ENCODE measurements at places on chromosomes 12 and 14. TPM values are rescaled to one million over a fixed set of nuclear protein-coding genes. Genes with fewer than 3 reads are reported as not detected.

DNA sequence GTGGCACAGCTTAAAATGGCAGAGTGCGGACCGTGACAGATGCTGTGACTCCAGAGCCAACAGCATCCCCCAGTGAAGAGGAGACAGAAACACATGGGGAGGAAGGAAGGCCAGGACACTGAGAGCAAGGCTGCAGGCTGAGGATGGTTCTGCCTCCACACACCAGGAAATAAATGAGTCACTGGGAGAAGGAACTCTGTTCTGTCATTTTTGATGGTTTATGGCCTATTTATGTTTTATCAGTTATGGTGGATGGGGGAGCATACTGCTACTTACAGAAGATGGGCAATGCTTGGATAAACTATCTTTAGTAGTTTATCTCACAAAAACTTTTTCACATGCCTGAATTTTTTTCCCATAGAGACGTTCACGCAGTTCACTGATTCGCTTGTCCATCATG lies 33.8 kb downstream of the ZFYVE21 start:
- no peaks in the 10 kb centered on the region for H3K36me3 ChIP-seq
- H3K27me3 ChIP-seq, result peaks cover 3% of the 10 kb centered on the region
- H3K4me3 ChIP-seq, result no peak overlapping the region
- H3K4me1 ChIP-seq, result peaks cover 7% of the 10 kb centered on the region
- H3K27ac ChIP-seq, result peak overlapping the region; percentile 67

DNA sequence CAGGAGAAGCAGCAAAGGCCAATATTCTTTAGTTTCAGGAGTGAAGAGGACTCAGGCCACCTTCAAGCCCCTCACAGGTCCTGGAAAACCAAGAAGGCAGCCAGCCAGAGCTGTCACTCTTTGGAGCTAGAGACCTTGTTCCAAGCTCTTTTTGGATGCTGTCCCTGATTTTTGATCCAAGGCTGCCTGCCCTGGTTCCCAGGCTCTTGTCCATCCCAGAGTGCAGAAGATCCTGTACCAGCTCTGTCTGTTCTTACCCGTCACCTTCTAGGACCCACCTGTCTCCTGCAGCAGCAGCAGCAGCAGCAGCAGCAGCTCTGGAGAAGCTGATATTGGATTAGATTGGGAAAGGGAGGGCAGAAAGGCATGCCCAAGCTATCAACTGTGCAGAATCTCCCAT lies 157.1 kb upstream of the NEDD1 start:
- H3K4me1 ChIP-seq, result no peaks in the 10 kb centered on the region
- no peak overlapping the region for H3K4me3 ChIP-seq
- H3K27ac ChIP-seq, result no peak overlapping the region
- H3K36me3 ChIP-seq, result no peaks in the 10 kb centered on the region
- no peak for DNase-seq

Gene CAPS2
- total RNA-seq, result 6.8 TPM

DNA sequence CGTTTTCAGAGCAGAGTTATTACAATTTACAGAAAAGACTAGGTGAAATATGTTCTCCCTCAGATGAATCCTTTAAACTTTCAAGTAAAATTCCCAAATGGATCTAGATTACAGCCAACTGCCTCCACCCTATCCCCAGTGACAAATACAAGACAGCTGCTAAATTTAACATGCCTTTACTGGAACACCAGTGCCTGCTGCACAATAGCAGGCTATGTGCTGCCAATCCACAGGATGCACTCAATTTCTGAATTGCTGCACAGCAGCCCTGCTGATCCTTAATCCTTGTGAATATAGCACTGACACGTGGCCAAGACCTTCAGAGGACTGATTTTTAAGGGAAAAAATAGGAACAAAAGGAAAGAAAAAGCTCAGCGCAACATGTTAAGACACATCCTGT lies 128.9 kb downstream of the CCER1 start:
- H3K27ac ChIP-seq, result no peak overlapping the region
- no peak overlapping the region for H3K4me3 ChIP-seq
- H3K36me3 ChIP-seq, result no peaks in the 10 kb centered on the region

Gene ADSS1
- total RNA-seq, result 45.1 TPM

Gene CLIP1
- total RNA-seq, result 65.7 TPM

DNA sequence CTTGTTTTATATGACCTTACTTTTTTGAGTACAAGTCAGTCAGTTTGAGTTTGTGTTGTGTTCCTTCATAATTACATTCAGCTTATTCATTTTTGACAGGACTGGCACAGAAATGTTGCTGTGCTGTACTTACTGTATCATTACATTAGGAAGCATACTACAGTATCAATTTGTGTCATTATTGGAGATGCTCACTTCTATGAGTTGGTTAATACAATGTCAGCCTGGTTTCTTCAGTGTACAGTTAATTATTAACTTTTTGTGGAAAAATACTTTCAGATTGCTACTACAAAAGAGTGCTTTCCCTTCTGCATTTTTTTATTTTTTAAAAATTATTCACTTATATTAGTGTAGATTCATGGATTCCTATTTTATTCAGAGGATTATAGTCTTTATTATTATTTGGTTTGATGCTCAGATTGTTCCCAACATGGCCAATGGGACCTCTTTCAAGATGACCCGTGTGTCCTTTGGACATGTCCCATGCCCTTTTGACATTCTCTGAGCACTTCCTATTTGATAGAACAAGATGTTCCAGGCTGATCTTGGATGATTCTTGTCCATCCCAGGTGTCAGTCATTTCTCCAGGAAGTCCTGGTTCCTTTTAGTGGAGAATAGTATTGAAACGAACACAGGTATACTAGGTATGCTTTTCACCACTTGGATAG lies 66.6 kb downstream of the MON2 start:
- no peak for DNase-seq
- H3K36me3 ChIP-seq, result no peaks in the 10 kb centered on the region
- H3K4me3 ChIP-seq, result no peak overlapping the region
- H3K27ac ChIP-seq, result no peak overlapping the region
- H3K27me3 ChIP-seq, result no peaks in the 10 kb centered on the region
- H3K4me1 ChIP-seq, result no peaks in the 10 kb centered on the region

DNA sequence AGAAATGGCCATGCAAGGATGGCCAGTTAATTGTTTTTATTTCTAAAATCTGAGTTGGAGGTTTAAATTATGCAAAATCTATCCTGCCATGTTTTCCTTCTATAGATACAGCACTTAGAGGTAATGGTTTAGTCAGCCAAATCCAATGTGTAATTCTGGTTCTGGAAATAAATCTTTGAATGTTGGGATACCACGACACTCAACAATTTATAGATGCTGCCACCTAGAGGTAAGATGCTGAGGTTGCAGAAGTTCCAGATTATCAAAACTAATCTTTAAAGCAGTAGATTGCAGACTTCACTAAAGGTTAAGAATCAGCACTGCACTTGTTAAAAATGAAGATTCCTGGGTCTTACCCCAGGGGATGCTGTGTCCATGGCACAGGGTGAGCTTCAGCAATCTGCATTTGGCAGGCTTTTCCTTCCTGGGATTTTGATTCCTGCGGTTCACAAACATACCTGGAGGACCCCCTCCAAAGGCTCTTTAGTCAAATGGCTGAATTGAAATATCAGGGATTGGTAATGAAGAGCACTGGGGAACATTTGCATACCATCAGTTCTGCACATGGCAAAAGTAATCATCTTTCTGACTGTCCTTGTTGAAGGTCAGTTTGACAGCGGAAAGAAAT lies 53.4 kb upstream of the ANO4 start:
- no peak overlapping the region for H3K4me3 ChIP-seq
- no peaks in the 10 kb centered on the region for H3K4me1 ChIP-seq
- H3K27me3 ChIP-seq, result peaks cover 4% of the 10 kb centered on the region
- no peak for DNase-seq
- no peak overlapping the region for H3K27ac ChIP-seq

DNA sequence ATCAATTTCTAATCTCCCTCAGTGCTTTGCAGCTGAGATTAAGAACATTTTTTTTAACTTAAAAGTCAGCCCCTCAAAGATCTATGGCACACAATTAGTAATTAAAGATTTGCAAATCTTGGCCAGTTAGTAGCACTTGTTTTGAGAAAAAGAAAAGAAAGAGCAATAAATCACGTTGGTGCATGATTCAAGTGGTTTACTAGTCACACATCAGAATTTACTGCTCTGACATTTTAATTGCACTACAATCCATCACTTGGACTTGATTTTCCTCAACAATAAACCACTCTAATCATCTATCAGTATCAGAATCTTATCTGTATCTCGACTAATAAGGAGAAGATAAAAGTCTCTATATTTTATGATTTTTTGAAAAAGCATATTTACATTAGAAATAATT lies 154.3 kb downstream of the HELB start:
- no peak for DNase-seq
- no peaks in the 10 kb centered on the region for H3K36me3 ChIP-seq
- no peak overlapping the region for H3K27ac ChIP-seq
- peaks cover 2% of the 10 kb centered on the region for H3K27me3 ChIP-seq

GRCh38 chr14:20632448-20632830 lies 9.1 kb downstream of the OR6S1 start:
- H3K36me3 ChIP-seq, result no peaks in the 10 kb centered on the region
- H3K27me3 ChIP-seq, result peaks cover 33% of the 10 kb centered on the region
- peak; percentile 24 for DNase-seq
- H3K27ac ChIP-seq, result peak overlapping the region; percentile 86
- H3K4me3 ChIP-seq, result peak overlapping the region; percentile 91

DNA sequence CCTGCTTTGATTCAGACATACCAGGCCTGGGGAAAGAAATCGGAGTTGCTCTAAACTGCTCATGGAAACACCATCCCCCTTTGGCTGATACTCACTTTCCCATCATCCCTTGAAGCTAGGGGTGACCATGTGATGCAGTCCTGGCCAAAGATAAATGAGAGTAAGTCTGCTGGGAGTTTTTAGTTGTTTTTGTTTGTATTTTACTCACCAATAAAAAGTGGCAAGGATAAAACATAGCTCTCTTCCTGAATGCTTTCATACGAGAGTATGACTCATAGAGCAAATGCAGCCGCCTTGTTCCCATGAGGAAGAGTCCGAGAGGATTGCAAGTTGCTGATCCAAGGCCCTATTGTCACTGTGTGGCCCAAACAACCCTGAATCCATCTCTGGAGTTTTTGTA lies 126.4 kb upstream of the TMEM132C start:
- DNase-seq, result no peak
- H3K4me1 ChIP-seq, result no peaks in the 10 kb centered on the region
- H3K27ac ChIP-seq, result no peak overlapping the region
- no peaks in the 10 kb centered on the region for H3K36me3 ChIP-seq
- H3K27me3 ChIP-seq, result no peaks in the 10 kb centered on the region
- H3K4me3 ChIP-seq, result no peak overlapping the region

Gene C14orf180
- not detected for total RNA-seq

GRCh38 chr12:52832985-52833905 lies 866 bp downstream of the KRT79 start:
- no peaks in the 10 kb centered on the region for H3K36me3 ChIP-seq
- H3K4me3 ChIP-seq, result no peak overlapping the region
- DNase-seq, result peak; percentile 2
- no peak overlapping the region for H3K27ac ChIP-seq
- H3K4me1 ChIP-seq, result no peaks in the 10 kb centered on the region
- H3K27me3 ChIP-seq, result peaks cover 5% of the 10 kb centered on the region

- H3K4me3 ChIP-seq, result no peak overlapping the region
- no peaks in the 10 kb centered on the region for H3K36me3 ChIP-seq
- H3K4me1 ChIP-seq, result peaks cover 5% of the 10 kb centered on the region
- H3K27ac ChIP-seq, result no peak overlapping the region
- DNase-seq, result no peak
- H3K27me3 ChIP-seq, result peaks cover 2% of the 10 kb centered on the region
These were observed 6.1 kb upstream of the PSMA6 start for GRCh38 chr14:35286003-35286600.
